Muscle of arm (tissue), 14 donors: ENCODE measurements at places on chromosomes 12 and 14.

GRCh38 chr14:74018174-74018585 is 908 bp downstream of the ENTPD5 start:
- no peak for DNase-seq

GRCh38 chr12:57958061-57958657 is 16.8 kb downstream of the ATP23 start:
- no peak for DNase-seq

DNA sequence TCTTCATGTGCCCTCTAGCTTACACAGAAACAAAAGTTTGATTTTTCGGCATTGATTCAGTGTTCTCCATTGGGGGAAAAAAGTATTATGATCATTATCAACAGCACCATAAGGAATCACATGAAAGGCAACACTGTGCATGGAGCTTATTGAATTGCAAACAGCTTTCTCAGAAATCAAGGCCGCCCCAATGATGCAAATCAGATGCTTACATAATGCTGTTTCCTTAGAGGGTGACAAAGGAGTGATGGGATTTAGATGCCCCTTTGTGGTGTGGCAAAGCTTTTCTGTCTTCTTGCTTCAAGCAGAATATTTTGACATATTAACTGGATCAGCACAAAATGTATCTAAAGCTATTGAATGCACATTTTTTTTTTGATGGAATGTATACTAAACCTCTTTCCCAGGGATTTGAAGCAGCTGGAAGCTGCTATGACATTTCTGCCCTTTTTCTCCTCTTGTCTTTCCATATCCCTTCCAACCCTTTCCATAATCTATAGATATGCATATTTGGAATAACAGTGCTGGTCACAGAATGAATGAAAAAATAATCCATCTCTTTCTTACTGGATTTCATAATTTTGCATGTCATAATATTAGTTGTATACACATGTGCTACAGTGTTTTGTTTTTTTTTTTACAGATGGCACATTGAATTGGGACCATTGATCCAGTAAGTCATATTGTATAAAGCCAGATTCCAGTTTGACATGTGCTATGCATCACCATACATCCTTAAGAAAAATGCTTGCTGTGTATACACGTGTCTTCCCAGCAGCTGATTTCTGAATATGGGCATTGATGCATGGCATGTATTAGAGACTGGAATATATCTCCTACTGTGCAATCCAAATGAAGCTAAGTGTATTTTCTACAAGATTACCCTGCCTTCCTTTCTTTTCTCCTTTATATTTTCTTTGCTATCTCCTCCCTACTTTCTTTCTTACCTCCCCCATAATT is 259.7 kb upstream of the DCN start:
- DNase-seq: no peak

GRCh38 chr14:66056926-66057552 is 429.1 kb upstream of the CCDC196 start:
- DNase-seq: no peak

- DNase-seq: no peak
Measured at GRCh38 chr12:40146800-40147797, 41.2 kb upstream of the SLC2A13 start.

- DNase-seq: no peak
Measured at GRCh38 chr14:24443053-24443665, 583 bp upstream of the SDR39U1 start.

DNA sequence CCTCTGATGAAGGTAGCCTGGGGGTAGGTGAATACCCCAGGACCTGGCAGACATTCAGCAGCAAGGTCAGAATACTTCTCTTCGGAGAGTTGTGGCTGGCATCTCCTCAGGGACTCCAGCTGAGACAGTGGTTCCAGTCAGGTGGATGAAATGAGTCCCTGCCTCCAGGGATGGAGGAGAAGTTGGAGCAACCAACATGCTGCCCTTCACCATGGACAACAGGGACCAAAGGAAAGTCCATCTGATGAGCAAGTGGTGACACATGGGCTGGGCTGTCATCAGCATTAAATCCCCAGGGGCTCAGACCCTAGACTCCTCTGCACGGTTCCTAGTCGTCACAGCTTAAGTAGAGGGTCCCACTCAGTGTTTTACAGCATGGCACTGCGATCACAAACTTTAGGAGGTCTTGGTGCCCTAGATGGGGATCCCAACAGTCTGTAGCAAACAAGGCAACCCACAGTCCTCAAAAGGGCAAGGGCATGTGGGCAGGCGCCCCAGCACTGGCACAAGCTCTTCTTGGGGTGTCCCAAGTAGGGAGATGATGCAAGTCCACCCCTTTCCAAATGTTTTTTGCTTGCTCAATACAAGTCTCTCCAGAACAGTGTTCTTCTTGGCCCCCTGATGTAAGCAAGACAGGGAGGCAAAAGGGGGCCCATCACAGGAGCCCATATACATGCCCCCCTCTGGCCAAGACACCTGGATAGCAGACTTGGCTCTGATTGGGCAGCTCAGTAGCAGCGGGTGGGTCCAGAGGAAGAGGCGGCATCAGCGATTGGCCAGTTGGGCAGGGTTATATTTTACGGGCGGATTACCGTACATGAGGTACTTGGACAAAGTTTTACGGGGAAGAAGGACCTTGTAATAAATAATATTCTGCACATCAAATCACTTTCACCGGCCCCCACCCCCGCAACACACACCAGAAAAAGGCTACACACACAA is 10.8 kb upstream of the CDH24 start:
- no peak for DNase-seq

DNA sequence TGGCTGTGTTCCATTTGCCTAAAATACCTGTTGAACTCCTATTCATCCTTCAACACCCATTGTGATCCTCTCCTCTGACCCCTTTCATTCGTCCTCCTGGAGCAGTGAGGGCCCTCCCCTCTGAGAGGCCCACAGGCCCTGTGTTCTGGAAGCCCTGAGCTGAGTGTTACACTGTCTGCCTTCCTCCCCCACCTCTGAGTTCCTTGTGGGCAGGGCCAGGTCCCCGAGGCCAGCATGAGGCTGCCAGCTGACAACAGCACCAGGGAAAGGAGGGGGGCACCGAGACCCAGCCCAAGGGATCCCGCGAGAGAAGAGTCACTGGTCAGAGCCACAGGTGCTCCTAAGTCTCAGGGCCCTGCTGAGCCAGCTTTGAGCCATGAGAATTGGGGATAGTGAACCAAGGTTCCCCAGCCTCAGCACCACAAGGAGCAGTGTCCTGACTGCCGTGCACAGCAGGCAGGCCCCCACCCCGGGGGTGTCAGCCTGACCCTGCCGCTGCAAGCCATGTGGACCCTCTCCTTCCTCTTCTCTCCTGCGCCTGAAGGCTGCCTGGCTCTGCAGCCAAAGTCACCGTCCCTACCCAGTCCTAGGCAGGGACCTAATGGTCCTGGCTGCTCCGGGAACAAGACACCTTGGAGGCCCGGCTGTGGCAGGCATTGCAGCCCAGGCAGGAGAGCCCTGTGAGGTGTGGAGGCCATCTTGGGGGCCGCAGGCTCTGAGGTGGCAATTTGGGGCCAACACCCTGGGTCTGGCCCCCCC is 52.5 kb downstream of the BEGAIN start:
- no peak for DNase-seq

DNA sequence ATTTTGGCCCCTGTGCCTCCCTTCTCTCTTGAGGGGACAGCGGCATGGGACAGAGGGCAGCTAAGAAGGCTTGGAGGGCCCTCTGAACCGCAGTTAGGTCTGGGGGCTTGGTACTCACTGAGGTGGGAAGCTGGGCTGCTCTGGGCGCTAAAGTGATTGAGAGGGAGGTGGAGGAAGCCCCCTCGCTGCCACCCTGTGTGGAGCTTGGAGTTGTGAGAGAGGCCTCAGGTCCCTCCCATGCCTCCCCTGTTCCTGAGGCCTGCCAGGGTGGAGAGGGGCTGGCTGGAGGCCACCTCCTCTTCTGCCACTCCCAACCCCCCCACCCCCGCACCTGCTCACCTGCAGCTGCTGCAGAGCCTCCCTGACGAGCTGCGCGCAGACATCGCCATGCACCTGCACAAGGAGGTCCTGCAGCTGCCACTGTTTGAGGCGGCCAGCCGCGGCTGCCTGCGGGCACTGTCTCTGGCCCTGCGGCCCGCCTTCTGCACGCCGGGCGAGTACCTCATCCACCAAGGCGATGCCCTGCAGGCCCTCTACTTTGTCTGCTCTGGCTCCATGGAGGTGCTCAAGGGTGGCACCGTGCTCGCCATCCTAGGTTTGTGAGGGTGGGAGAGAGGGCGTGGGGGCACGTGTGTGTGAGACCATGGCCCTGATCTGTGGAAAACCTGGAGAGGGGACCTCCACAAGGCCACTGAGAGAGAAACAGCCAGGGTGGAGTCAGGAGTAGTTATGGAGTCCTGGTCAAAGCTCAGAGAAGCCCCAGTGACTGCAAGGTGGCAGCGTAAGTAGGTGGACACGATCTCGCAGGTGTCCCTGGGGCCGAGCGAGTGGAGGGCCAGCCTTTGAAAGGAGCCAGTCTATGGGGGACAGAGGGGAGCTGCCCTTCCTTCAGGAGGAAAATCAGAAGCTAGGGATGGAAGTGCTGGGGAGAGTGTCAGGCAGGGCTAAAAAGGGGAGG is 11.2 kb downstream of the KCNH3 start:
- no peak for DNase-seq

GRCh38 chr12:98211909-98212695 is 303.3 kb upstream of the TMPO start:
- no peak for DNase-seq

- DNase-seq: no peak
Measured at GRCh38 chr12:41101806-41102205, 86.3 kb upstream of the PDZRN4 start.

GRCh38 chr12:51521554-51522276 is 69.3 kb upstream of the SCN8A start:
- no peak for DNase-seq

GRCh38 chr12:45439039-45439438 is 223.1 kb downstream of the ANO6 start:
- DNase-seq: no peak

DNA sequence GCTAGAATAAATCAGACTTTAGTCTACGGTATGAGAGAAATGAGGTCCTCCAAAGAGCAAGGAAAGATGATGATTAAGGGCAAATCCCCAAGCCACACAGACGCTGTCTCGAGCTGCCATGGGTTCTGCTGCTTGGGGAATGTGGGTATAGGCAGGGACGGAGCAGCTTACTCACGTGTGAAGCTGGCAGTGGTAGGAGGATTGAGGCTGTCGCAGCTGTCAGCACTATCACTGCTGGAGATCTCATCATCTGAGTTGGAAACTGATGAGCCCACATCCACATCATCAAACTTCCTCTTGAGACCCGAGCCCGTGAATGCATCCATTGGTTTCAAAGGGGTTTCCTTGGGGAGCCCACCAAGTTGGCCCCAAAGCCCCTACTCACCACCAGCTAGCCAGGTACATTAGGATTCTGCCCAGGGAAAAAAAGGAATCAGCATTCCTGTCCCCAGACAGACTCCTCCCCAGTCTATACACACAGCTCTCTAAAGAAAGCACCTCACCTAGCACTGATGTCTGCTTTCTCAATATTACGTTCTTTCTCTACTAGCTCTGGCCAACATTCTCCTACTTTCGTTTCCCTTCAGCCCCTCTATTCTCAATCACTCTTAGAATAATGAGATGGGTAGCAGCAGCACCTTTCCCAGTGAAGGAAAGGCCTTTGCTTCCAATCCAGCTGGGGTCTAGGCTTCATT is 7.0 kb downstream of the CSRNP2 start:
- no peak for DNase-seq

DNA sequence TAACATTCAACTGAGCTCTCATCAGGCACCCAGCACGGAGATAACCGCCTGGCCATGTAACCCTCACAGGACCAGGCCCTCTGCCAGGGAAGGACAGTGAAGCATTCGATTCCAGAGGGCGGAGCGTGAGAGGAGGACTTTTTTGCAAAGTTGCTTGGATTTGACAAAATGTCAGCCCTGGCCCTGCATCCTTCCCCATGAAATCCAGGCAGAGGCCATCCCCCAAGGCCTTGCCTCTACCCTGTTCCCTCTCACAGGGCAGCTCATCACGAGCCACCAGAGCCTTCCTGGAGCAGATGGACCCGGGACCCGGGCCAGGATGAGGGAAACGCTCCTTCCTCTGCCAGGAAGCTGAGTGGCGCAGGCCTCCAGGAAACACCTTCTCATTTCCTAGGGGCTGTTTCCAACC is 17.0 kb downstream of the CAMKK2 start:
- no peak for DNase-seq
